ENCODE measurements at places on chromosomes 12 and 14.

DNA sequence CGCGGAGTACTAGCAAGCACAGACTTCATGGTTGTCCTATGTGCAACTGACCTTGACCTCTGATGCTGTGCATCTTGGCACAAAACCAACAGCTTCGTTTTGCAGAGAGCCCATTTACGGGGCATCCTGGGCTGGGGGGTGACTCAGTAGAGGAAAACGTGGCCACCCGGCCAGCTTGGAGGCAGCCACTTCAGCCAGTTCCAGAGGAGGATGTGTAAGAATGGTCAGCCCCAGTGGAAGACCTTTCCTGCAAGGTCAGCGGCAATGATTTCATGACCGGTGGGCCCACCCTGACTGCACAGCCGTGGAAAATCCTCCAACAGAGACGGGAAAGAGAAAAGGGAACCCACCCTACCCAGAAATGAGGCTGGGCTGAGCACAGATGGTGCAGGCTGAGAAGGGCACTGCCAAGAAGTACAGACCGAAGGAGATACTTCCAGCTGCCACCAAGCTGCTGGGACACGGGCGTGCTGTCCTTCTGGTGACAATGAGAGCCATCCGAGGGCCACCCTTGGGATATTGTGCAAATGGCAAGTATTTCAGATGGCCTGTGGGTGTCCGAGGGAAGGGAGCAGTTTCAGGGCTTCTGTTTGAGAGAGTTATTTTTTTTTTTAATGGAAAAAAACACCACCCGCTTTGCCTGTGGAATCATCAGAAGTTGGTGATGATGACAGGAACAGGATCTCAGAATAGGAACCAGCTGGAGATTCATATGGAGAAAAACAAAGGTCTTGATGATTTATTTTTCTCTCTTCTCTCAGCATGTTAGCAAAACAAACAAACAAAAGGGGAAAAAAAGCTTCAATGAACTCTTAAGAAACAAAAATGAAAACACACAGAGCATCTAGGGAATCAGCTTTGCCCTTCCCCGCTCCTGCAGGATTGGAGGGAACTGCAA is 120.2 kb upstream of the RFLNA start:
- no peak for DNase-seq

GRCh38 chr14:23600806-23601205 is 22.2 kb upstream of the JPH4 start:
- no peak for DNase-seq

DNA sequence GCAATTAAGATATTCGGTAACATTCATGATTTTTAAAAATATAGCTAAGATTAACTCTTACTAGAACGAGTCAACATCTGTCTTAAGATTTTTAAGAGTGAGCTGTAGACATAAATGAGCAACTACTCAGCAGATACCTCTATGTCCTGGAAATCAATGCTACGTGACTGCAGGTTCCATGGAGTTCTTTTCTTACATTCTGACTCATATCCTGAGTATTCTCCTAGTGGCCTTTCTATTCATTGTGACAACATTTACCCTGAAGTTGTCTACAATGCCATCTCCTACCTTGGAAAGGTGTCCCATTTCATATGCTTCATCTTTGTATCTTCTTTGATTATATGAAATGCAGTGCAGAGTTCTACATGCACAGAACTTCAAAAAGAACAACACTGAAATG is 59.9 kb downstream of the PKP2 start:
- no peak for DNase-seq

DNA sequence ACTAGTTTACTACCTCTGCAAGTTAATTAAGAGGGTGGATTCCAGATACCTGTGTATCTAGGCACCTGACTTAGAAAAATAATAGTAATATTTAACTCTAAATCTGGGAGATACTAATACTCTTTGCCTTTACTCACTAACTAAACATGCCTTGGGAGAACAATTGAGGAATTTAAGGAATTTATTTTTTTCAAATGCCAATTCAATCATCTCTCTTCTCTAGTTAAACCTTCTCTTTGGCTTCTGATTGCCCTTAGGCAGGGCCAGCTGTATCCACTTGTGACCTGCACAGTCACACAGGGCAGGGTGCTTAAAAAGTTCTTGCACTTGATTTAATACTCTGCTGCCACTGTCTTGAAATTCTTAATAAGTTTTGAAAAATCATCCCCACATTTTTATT is 142.4 kb downstream of the PLCZ1 start:
- DNase-seq, result no peak

DNA sequence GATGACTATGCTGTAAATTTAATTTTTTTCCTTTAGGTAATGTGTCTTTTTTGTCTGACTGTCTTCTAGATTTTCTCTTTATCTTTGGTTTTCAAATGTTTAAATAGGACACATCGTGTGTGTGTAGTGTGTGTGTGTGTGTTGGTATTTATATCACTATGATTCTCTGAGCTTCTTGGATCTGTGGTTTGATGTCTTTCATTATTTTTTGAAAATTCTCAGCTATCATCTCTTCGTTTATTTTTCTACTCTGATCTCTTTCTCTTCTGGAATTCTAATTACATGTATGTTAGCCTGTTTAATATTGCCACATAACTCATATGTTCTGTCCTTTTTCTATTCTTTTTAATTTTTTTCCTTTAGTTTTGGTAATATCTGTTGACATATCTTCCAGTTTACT is 73.5 kb upstream of the OR10AD1 start:
- DNase-seq, result no peak
